Suprapubic skin (tissue), 4 donors: ENCODE measurements at places on chromosomes 6 and 20.

DNA sequence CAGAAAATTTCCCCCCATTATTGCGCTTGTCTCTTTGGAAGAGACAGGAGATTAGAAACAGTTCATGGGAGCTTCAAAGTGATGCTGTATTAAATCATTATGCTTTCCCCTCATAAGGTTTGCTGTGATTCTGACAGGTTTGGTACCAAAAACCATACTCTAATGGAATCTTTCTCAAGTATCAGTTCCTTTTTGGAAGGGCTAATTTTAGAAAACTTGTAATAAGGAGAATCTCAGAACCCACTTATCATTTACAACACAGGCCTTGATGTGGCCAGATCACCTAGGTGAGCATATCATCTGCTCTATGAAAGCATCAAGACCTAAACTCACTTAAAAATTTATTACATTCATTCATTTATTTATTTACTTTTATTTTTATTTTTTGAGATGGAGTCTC, 51.2 kb downstream of the TP53INP2 start:
- no peak overlapping the region for H3K27ac ChIP-seq
- H3K36me3 ChIP-seq, result peaks cover 91% of the 10 kb centered on the region
- H3K4me3 ChIP-seq, result no peak overlapping the region
- DNase-seq, result no peak
- no peaks in the 10 kb centered on the region for H3K27me3 ChIP-seq
- no peaks in the 10 kb centered on the region for H3K4me1 ChIP-seq

- peaks cover 53% of the 10 kb centered on the region for H3K4me1 ChIP-seq
- peak overlapping the region; percentile 45 for H3K27ac ChIP-seq
- no peaks in the 10 kb centered on the region for H3K36me3 ChIP-seq
- no peak overlapping the region for H3K4me3 ChIP-seq
- no peaks in the 10 kb centered on the region for H3K27me3 ChIP-seq
- no peak for DNase-seq
Observed at GRCh38 chr6:138653435-138653834, 120.1 kb upstream of the CCDC28A start.

DNA sequence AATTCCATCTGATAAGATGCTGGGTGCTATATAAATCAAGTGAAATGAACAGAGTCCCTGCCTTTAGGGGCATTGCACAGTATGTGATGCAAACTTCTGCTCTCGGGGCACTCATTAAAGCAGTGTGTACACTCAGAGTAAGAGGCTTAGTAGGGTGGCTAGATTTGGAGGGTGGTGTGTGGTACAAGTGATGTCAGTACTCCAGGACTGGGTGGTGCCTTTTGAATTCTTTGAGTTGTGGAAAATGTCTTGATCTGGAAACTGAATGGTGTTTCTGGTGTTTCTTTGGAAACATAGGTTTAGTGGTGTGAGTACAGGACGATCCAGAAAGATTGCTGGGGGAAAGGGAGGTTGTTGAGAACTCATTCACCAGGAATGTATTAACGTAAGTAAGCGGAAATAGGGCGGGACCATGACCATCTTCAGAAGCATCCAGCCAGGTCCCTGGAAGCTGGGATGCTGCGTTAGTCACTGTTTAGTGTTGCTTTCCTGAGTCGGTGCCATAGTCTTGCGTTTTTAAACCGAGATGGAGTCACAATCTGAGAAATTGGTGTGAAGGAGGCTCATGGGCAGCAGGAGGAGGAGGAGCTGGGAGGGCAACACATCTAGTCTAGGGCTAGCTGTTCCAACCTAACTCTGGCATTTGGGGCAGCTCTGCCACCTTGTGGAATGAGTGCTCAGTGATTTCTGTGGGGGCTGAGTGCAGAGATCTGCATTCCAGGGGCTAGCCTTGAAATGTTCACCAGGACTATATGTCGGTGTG, 70.3 kb downstream of the SCAND1 start:
- H3K27ac ChIP-seq, result peak overlapping the region; percentile 83
- no peaks in the 10 kb centered on the region for H3K36me3 ChIP-seq
- H3K27me3 ChIP-seq, result no peaks in the 10 kb centered on the region
- peaks cover 15% of the 10 kb centered on the region for H3K4me1 ChIP-seq
- peak; percentile 89 for DNase-seq
- H3K4me3 ChIP-seq, result no peak overlapping the region

GRCh38 chr6:39887692-39888450, 46.4 kb downstream of the MOCS1 start:
- no peak overlapping the region for H3K4me3 ChIP-seq
- peaks cover 3% of the 10 kb centered on the region for H3K36me3 ChIP-seq
- no peak for DNase-seq
- H3K27ac ChIP-seq, result no peak overlapping the region

- no peak for DNase-seq
- no peak overlapping the region for H3K27ac ChIP-seq
- H3K4me3 ChIP-seq, result no peak overlapping the region
- peaks cover 34% of the 10 kb centered on the region for H3K4me1 ChIP-seq
Observed at GRCh38 chr6:137167702-137168377, 5.6 kb downstream of the IL22RA2 start.

DNA sequence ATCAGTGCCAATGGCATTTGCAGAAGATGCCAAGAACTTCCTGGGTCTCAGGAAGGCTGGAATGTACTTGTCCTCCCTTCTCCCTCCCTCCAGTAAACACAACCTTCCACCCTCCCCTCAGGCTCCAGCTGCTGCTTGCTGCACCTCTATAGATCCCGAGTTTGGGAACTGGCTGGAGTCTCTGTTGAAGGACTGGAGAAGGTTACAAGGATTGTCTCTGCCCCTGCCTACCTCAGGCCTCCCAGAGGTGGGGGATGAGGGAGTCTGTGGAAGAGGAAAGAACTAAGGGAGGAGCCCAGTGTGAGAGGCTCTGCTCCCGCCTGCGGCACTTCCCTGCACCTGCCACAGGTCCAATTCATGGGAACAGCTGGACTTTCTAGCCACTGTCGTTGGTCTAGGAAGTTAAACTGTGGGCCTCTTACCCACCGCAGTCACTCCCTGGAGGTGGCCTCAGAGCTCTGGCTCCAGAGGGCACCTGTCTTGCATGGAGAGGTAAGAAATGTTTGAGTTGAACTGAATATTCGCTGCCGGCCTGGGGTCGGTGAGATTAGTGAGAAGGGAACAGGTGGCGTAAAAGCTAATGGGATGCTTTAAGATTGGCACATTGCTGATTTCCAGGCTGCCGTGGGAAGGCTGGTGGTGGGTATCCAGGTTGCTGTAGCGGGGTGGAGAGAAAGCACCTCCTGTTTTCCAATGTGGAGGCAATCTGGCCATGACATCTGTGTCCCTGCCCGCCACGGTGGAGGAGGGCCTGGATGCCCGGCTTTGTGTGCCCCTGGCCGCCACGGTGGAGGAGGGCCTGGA, 54.3 kb downstream of the PPP1R14C start:
- no peak overlapping the region for H3K27ac ChIP-seq
- no peaks in the 10 kb centered on the region for H3K36me3 ChIP-seq
- peaks cover 3% of the 10 kb centered on the region for H3K27me3 ChIP-seq
- DNase-seq, result no peak
- H3K4me3 ChIP-seq, result no peak overlapping the region

DNA sequence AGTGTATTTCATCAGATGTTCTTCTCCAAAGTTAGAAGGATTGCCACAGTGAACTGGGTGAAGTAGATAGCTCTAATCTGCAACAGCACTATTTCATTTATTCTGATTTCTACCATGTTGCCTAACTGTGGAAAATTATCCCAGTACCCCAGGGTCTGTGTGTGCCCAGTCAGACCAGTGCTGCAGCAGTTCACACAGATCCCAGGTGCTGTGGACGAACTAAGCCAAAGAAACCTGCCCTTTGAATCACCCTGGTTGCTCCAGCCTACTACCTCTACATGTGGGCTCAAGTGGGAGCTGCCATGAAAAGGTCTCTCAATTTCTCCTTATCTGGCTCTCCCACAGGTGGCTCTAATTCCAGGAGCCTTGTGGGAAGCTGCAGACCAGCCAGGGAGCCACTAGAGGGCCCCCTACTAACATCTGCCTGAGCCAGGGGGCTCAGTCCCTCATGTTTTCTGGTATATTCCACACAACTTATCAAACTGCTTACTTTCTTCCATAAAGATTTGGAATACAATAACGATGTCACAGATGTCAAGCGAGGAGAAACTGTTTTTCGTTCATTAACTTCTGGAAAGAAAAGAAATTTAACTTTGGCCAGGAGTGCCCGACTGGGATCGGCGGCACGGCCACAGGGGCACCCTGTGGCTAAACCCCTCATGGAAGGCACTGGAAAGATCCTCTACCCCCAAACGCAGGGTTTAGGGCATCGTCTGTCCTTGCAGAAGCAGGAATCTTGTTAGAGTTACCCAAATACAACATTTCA, 31.6 kb upstream of the LY86 start:
- H3K4me3 ChIP-seq, result no peak overlapping the region
- H3K36me3 ChIP-seq, result no peaks in the 10 kb centered on the region
- peaks cover 2% of the 10 kb centered on the region for H3K4me1 ChIP-seq
- no peak for DNase-seq

GRCh38 chr6:11978169-11978987, 33.7 kb upstream of the HIVEP1 start:
- no peak for DNase-seq
- H3K36me3 ChIP-seq, result no peaks in the 10 kb centered on the region
- H3K27ac ChIP-seq, result no peak overlapping the region

- peak overlapping the region; percentile 69 for H3K27ac ChIP-seq
- peaks cover 32% of the 10 kb centered on the region for H3K4me1 ChIP-seq
- peaks cover 52% of the 10 kb centered on the region for H3K27me3 ChIP-seq
- DNase-seq, result no peak
- no peaks in the 10 kb centered on the region for H3K36me3 ChIP-seq
Observed at GRCh38 chr6:166005401-166005943, 162.2 kb downstream of the TBXT start.

- H3K27ac ChIP-seq, result no peak overlapping the region
- no peak for DNase-seq
- H3K27me3 ChIP-seq, result no peaks in the 10 kb centered on the region
- H3K36me3 ChIP-seq, result no peaks in the 10 kb centered on the region
Observed at GRCh38 chr20:3901028-3901705, 12.0 kb downstream of the PANK2 start.

DNA sequence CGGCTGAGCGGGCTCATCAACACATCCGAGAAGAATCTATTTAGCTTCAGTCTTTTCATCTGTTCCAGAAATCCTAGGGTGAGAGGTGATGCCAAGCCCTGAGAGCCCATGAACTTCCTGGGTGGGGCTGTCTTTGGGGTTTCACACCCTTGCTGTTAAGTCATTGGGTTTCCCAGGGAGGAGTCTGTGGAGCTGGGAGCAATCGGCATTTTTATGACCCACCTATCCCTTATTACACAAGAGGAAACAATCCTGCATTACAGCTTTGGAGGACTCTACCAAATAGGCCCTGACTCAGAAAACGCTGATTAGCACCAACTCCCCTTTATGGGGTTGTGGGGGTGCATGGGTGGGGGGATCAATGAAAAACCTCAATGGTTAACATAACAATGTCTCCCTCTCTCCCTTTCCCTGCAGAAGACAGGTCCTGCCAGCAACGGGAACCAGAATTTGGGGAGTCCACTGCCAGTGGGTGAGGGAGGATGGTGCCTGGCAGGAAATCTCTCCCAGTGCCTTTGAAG, 46.3 kb downstream of the EZR start:
- H3K4me1 ChIP-seq, result peaks cover 30% of the 10 kb centered on the region
- H3K36me3 ChIP-seq, result peaks cover 73% of the 10 kb centered on the region
- no peaks in the 10 kb centered on the region for H3K27me3 ChIP-seq
- peak overlapping the region; percentile 76 for H3K27ac ChIP-seq

DNA sequence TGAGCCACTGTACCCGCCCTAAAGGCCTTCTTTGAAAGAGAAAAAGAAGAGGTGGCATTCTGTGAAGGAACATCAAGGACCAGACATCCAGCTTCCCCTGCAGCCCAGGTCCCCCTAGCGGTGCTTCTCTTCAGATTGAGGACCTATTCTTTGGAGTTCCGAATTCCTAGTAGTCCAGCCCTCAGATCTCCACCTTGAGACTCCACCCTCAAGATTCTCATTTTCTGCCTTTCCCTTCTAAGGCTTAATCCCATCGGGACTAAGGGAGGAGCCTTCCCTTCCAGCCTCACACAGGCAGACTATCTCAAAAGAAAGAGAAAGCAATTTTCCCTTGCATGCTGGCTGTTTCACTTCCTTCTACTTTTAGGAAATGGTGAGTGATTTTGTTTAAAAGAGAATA, 32.5 kb downstream of the MUC22 start:
- DNase-seq, result no peak
- no peak overlapping the region for H3K27ac ChIP-seq
- H3K4me1 ChIP-seq, result peaks cover 3% of the 10 kb centered on the region
- H3K4me3 ChIP-seq, result no peak overlapping the region
- no peaks in the 10 kb centered on the region for H3K36me3 ChIP-seq
- peaks cover 8% of the 10 kb centered on the region for H3K27me3 ChIP-seq

DNA sequence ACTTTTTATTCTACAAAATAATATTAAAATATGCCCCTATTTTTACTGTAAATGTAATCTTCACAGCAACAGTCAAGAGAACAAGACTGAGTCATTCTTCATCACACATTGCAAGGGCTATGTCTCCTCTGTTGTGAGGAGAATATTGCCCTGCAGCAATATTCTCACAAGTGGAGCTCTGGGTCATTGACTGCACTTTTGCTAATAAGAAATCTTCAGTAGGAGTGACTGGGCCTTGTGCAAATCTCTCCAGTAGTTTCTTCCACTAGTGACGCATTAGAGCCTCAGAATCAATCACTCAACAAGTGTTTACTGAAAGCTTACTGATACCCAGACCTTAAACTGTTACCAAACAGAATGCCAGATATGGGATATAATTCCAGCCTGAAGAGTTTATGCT, 49.1 kb downstream of the LAMA2 start:
- H3K4me1 ChIP-seq, result no peaks in the 10 kb centered on the region
- H3K27ac ChIP-seq, result no peak overlapping the region
- peaks cover 3% of the 10 kb centered on the region for H3K36me3 ChIP-seq
- peaks cover 3% of the 10 kb centered on the region for H3K27me3 ChIP-seq
- DNase-seq, result no peak

DNA sequence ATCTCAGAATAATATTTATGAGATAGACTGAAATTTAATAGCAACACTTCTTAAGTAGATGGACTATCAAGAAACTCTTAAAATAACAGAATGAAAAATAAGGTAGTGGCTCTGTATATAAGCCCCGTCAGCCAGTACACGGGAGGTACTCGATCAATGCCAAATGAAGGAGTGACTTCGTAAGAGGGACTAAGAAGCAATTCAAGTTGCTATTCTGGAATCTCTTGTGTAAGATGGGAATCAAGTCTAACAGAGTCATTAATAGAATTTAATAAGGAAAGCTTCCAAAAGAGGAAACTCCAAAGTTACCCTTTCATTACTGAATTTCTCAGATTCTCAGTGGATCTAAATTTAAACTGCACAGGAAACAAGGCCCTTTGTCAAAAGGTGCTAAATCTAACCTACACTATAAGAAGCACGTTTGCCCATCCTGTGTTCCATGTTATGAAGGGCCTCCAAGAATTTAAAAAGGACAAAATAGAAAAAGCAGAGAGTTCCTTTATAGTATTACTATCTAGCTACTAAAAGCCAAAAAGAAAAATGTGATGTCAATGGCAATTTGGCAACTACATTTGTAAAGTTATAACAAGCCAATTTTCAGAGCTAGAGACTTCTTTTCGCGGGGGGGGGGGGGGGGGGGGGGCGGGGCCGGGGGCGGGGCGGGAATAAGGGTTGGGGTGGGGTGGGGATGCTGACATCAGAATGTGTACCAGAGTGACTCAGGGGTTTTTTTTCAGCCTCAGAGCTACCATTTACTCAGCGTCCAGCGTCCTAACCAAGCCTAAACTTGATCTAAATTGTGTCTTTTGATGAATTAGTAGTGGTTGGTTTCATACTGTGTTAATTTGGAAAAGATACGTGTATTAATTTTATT, 200.6 kb downstream of the GMPR start:
- no peaks in the 10 kb centered on the region for H3K27me3 ChIP-seq
- H3K4me3 ChIP-seq, result no peak overlapping the region
- H3K36me3 ChIP-seq, result no peaks in the 10 kb centered on the region
- no peak overlapping the region for H3K27ac ChIP-seq
